A172 (cell line): ENCODE measurements at places on chromosomes 2 and 18.

DNA sequence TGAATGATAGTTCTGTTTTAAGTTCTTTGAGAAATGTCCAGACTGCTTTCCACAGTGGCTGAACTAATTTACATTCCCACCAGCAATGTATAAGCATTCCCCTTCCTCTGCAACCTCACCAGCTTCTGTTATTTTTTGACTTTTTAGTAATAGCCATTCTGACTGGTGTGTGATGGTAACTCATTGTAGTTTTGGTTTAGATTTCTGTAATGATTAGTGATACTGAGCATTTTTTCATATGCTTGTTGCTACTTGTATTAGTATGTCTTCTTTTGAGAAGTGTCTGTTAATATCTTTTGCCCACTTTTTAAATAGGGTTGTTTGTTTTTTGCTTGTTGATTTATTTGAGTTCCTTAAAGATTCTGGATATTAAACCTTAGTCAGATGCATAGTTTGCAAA, 223.7 kb downstream of the SLC4A10 start:
- DNase-seq, result no peak

GRCh38 chr2:144389151-144389929, 130.6 kb downstream of the ZEB2 start:
- DNase-seq, result no peak

GRCh38 chr18:45782662-45783061, 42.8 kb upstream of the SIGLEC15 start:
- no peak for DNase-seq

DNA sequence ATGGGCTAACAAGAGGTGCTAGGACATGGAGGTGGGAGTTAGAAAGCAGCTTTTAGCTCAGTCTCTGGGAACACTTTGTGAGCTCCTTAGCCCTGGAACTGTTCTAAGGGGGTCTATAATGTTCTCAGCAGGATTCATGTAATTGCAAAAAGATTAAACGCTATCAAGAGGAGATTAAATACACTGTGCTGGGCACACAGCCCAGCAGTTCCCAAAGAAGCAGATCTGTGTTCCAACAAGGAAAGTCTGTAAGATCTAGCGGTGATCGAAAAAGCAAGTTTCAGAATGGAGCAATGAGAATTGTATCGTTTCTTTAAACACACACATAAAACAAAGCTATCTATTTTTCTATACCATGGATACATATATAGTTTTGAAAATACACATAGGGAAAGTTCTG, 2.4 kb upstream of the ARID5A start:
- no peak for DNase-seq

DNA sequence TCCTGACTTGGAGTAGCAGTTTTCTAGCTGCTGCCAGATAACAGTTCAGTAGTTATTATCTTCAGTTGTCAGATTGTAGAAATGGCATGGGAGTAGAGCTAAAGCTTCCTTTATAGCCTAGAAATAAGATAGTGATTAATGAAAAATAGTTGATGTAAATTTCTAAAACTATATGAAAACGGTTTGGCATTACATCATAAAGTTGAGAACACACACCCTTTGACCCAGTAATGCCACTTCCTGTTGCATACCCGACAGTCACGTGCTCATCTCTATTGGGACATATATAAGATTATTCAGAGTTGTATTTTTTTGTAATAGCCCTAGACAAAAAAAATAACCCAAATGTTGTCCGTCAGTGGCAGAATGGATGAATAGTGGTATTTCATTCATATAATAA, 39.4 kb upstream of the ASB1 start:
- DNase-seq, result no peak

DNA sequence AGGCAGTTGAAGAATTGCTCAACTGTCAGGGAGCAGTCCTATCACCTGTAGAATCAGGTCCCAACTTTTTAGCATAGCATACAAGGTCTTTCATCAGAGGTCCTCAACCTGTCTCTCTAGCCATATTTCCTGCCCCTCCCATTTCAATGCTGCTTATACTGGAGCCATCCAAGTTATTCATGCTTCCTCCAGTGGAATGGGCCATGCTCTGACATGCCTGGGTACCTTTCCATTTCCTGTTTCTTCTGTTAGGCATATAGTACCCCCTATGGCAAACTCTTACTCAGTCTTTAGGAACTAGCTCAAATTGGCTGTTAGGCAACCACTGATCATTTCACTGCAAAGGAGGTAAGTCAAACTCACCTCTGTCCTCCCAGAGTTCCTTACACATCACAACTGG, 51.0 kb upstream of the ABCA12 start:
- DNase-seq, result no peak

DNA sequence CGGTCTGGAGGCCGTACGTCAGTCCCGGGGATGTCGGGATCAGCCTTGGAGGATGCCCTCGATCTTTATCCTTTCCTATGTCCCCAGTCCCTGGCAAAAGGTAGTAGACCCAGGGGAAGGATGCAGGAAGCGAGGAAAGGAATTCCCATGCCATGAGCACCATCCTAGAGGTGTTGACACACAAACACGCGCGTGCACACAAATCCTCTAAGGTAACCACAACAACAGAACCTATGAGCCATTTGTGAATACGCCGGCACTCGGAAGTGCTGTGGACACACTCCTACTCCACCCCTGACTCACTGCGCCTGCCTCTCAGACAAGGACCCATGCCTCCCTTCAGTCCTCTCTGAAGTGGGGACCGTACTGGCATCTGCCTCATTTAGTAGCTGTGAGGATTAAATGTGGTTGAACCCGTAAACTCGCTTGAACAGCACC, 11.3 kb upstream of the MLPH start:
- DNase-seq, result peak; percentile 87

DNA sequence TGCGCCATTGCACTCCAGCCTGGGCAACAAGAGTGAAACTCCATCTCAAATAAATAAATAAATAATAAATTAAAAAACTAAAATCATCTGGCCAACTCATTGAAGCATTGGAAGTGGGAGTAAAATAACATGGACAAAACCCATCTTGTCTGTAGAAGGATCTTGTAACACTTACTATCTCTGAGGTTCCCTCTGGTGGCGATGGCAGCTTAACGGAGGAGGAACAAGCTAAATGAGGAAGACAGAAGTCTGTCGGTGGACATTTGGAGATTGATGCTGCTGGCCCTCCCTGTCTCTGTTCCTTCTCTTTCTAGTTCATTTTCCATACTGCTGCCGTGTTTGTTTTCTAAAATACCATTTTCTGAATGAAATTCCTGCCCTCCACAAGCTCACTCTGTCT, 43.4 kb downstream of the ZCCHC2 start:
- no peak for DNase-seq

- peak; percentile 62 for DNase-seq
Measured at GRCh38 chr2:174577967-174578589, 19.5 kb downstream of the WIPF1 start.

- no peak for DNase-seq
Measured at GRCh38 chr2:128531856-128532255, 213.2 kb upstream of the HS6ST1 start.

DNA sequence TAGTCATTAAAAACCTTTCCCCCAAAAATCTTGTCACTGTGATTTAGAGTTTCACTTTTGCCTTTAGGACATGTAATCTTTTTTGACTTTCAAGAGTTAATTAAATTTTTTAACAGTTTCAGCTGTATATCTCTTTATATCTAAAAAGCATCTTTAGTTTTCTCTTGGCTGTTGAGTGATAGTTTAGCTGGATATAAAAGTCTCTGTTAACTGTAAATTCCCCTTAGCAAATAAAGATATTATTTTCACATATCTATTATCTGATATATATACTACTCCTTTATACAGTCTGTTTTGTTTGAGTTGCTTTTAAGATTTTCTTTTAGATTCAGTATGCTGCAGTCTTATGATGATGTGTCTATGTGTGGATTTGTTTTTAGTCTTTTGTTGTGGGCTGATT, 98.9 kb upstream of the CNGA3 start:
- DNase-seq, result no peak

DNA sequence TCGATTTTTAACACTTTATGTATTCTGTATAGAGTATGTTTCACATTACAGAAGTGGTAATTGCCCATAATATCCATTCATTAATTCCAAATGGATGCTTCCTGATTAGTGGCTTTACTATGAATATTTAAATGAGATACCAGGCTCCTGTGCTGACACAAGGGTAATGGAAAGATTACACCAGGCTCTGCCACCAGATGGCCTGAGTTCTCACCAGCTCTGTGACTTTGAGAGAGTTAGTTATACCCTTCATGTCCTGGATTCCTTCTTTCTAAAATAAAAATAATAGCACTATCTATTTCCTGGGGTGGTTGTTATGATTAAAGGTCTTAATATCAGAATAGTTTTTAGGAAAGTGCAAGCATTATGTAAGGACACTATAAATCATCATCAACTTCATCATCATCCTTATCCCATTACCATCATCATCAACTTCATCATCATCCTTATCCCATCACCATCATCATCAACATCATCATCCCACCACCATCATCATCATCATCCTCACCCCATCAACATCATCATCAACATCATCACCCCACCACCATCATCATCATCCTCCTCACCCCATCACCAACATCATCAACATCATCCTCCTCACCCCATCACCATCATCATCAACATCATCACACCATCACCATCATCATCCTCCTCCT, 151.8 kb downstream of the DNER start:
- no peak for DNase-seq

- no peak for DNase-seq
Measured at GRCh38 chr2:230441227-230441897, 25.4 kb downstream of the SP100 start.

DNA sequence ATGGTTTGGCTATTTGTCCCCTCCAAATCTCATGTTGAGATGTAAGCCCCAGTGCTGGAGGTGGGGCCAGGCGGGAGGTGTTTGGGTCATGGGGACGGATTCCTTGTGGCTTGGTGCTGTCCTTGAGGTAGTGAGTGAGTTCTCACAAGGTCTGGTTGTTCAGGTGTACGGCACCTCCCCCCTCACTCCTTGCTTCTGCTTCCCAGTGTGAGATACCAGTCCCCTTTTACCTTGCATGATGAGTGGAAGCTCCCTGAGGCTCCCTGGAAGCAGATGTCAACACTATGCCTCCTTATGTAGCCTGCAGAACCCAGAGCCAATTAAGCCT, 232.6 kb downstream of the LDLRAD4 start:
- no peak for DNase-seq

- peak; percentile 97 for DNase-seq
Measured at GRCh38 chr2:227460070-227460485, 11.9 kb upstream of the AGFG1 start.

GRCh38 chr2:186559370-186559769, 30.5 kb upstream of the ITGAV start:
- no peak for DNase-seq

DNA sequence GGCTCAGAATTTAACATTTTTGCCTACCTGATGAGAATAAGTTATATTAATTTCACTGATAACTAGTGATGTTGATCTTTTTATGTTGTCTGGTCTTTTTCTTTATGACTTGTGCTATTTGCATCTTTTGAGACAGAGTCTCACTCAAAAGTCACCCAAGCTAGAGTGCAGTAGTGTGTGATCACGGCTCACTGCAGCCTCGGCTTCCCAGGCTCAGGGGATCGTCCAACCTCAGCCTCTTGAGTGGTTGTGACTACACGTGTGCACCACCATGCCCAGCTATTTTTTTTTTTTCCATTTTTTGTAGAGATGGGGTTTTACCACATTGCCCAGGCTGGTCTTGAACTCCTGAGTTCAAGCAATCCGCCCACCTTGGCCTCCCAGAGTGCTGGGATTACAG, 7.5 kb downstream of the SMCHD1 start:
- no peak for DNase-seq

GRCh38 chr2:224561234-224562005, 23.7 kb downstream of the CUL3 start:
- DNase-seq, result no peak

GRCh38 chr2:193428336-193428818, 1233.6 kb upstream of the TMEFF2 start:
- no peak for DNase-seq

DNA sequence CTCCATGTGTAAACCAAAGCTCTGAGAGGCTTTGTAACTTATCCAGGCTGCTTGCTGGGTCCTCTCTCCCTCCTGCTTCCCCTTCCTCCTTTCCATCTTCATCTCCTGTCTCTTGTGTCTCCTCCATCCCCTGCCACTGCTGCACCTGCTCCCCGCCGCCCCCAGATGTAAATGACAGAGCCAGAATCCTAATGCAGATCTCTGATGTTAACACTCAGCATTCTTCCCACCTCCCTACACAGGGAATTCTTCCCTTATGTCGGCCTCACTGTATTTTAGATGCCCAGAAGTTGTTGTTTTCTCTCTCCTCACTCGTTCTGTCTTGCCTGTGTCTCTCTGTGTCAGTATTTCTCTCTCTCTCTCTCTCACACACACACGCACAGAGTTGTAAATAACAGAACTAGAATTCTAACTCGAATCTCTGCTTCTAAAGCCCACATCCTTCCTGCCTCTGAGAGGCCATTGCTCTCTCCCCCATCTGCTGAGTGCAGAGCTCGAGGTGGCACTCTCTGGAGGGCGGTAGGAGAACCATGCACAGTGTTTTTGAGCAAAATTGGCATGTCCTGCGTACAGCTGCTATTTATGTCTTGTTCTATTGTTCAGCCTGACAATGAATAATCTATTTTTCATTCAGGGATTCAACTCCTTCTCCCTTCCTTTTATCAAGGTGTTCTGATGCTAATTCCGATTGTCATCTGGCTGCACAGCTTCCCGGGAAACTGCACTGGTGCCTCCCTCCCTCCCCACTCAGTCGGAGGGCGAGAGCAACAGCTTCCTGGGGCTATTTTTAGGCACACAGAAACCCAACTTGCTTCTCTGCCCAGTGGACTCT, 219.9 kb downstream of the SH3RF3 start:
- no peak for DNase-seq

GRCh38 chr2:98623657-98624056, 15.3 kb downstream of the UNC50 start:
- no peak for DNase-seq

DNA sequence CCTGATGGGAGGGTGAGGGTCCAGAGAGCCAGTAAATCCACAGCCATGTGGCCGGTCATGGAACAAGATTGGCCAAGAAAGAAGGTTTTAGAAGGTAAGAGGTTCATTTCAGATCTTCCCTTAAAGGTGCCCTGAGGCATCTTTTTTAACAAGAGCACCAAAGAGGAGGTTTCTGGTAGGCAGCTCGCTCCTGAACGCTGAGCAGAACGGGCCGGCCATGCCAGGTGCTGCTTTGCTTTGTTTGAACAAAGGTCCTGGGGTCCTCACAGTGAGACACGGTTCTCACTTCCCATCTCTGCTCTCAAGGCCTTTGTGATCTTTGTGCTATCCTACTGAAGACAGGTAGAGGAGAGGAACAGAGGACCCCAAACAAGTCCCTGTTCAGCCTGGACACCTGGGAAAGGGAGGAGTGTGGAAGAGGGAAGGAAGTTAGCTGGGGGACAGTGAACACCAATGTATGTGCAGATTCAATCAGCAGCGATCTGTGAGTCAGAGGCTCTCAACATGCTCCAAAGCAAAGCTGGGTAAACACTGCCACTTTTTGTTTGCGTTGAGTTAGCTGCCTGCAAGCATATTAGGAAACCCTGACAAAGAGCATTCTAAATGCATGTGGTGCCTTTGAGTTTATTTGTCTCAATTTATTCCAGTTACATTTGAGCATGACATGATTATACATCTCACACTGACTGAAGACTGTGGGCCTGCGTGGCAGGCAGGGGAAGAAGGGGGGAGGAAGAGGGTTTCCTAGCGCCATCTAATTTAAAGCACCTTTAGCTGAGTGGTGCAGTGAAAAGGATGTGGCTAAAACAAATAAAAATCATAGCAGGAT, 102.4 kb downstream of the ASB1 start:
- peak; percentile 38 for DNase-seq
